ENCODE measurements at places on chromosomes 6 and 20.

DNA sequence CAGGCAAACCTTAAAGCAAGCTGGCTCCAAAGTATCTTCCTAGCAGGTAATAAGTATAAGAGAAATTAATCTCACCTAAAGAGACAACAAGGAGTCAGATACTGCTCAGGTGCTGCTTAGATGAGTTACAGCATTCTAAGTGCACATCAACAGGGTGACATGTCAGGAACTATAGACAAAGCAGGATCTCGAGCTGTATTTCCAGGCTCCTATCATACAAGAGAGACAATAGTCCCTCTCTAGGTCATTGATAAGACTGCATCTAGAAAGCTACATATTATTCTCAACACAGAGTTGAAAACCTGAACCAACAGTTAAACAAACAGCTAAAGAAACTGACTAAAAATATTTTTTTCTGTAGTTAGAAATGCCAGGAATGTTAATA is 3.9 kb downstream of the PTPRK start:
- DNase-seq, result no peak

DNA sequence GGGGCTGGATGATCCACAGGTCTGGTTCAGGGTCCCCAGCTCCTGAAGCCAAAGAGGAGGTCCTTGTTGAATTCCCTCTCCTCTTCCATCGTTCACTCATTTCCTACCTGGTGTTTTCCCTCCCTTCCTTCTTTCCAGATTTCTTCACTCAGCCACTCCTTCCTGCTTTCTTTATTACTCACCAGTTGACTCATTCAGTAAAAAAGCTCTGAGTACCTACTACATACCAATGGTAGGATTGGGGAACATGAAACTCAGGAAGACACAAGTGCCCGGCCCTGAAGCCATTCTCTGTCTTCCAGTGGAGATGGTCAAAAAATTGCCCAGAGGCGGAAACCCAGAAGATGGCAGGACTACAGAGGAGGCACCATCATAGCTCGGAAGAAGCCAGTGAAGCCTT is 11.9 kb upstream of the NSFL1C start:
- DNase-seq, result no peak

GRCh38 chr20:25299806-25300205 is 51.9 kb downstream of the PYGB start:
- DNase-seq, result no peak

DNA sequence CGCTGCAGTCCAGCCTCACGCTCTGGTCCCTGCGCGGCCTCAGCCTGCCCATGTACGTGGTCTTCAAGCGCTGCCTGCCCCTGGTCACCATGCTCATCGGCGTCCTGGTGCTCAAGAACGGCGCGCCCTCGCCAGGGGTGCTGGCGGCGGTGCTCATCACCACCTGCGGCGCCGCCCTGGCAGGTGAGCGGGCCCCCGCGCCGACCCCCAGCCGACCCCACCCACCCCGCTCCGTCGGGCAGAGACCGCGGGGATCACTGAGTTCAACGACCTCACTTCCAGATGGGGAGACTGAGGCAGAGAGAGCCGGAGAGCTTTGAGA is 545 bp downstream of the SLC35D3 start:
- no peak for DNase-seq

DNA sequence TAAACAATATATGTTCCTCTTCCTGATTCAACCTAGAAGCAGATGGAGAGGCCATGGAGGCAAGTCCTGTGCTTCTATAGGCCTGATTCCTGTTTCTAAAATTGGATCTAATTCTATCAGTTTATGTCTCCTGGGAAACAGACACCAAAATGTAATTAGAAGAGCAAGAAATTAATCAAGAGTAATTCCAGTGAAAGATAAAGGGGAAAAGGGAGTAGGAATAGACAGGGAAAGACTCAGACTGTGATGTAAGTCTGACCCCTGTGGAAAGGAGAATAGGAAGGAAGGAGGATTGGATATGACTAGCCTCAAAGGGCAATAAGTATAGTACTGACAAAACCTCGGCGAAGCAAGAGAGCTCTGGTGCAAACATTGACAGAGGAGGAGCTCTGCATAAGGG is 33.9 kb upstream of the FBXO30 start:
- DNase-seq, result no peak

DNA sequence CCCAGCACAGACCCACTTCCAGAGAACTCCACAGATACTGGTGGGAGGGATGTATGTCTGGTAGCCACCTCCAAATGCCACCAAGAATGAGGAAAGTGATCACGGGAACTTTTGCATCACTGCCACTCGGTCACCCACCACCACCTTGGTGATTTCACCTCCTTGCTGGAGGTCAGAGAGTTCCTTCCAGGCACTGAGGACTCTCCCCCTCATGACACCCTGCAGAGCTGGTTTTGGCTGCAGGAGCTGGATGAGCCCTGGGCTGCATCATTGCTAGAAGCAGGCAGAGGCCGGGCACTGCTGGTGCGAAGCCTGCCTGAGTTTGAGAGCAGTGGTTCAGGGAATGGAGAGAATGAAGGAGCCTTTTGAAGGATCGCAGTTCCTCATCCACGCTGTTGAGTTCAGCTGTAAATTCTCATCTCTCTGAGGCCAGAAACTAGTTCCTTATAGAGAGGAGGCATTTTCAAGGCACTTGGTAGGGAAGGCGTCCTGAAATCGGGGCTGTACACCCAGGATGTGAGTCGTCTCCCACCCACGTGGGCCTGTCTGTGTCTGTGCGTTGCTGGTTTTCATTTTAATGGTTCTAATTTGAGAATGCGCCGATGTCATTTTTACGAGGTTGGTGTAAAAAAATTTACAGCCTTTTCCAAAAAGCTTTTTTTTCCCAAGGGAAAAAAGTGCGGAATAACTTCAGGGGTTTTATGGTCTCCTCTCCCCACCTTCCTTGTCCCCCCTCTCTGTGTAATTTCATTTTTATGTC is 25.0 kb downstream of the FOXP4 start:
- DNase-seq, result no peak

DNA sequence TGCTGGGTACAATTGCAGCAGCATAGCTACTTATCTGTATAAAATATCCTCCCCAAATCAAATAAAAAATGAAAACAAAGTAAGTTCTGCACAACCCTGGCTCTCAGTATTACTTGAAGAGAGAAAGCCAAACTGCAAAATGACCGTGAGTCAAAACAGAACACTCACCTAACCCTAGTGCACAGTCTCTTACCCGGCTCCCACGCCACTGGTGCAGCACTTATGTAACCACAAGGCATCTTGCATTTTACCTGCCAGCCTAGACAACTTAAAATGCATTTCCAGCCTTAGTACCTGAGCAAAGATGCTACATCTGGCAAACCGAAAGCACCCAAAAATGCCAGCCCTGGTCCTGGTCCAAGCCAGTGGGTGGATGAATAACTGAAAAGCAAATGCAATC is 12.4 kb upstream of the SIRPB1 start:
- DNase-seq, result no peak

GRCh38 chr6:93731306-93731705 is 311.9 kb upstream of the EPHA7 start:
- no peak for DNase-seq

DNA sequence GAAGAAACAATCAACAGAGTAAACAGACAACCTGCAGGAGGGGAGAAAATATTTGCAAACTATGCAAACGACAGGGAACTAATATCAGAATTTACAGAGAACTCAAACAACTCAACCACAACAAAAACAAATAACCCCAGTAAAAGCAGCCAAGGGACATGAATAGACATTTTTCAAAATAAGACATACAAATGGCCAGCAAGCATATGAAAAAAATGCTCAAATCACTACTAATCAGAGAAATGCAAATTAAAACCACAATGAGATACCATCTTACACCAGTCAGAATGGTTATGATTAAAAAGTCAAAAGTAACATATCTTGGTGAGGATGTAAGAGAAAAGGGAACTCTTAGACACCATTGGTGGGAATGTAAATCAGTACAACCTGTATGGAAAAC is 215.0 kb downstream of the THBS2 start:
- DNase-seq, result no peak

DNA sequence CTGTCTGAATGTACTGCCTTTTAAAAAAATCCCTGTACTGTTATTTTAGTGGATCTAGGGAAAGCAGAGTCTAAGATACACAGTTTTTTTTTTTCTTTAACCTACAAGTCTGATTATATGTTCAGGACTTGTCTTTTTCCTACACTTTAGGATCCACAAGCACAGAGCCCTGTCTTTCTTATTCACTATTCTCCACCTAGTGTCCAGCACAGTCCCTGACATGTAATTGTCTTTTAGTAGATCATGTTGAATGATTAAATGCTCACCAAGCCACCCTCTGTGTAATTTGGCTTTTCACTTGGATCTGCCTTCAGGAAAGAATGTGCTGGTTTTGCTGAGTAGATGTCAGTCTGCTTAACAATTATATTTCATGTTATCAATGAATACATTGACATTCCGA is 35.8 kb upstream of the YWHAB start:
- DNase-seq, result no peak

- DNase-seq, result no peak
These were observed 80.4 kb downstream of the DACT2 start for GRCh38 chr6:168239044-168239773.

DNA sequence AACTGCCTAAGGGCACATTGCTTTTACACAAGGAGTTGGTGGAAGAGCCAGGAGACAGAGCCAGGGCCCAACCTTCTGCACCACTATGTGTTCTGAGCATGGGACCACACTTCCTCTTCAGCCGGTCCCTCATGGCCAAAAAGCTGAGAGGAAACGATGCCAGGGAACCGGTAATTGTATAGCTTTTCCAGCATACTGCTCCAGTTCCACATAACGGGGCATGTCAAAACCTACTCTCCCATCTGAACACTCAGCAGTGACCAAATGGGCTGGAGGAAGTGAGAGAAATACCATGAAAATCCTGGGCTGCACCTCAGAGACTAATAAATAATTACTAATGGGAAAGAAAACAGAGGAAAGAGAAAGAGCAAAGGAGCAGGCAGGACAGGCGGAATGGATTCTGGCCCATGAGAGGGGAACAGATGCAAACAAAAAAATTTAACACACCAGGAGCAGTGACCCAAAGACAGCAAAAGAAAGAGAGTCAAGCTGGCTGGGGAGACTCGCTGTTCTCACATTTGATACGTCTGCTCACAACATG is 52.0 kb upstream of the BMP2 start:
- DNase-seq, result no peak

GRCh38 chr6:82484001-82484400 is 120.4 kb downstream of the TPBG start:
- DNase-seq, result no peak

GRCh38 chr6:3231247-3232016 is 4.0 kb upstream of the TUBB2B start:
- no peak for DNase-seq

DNA sequence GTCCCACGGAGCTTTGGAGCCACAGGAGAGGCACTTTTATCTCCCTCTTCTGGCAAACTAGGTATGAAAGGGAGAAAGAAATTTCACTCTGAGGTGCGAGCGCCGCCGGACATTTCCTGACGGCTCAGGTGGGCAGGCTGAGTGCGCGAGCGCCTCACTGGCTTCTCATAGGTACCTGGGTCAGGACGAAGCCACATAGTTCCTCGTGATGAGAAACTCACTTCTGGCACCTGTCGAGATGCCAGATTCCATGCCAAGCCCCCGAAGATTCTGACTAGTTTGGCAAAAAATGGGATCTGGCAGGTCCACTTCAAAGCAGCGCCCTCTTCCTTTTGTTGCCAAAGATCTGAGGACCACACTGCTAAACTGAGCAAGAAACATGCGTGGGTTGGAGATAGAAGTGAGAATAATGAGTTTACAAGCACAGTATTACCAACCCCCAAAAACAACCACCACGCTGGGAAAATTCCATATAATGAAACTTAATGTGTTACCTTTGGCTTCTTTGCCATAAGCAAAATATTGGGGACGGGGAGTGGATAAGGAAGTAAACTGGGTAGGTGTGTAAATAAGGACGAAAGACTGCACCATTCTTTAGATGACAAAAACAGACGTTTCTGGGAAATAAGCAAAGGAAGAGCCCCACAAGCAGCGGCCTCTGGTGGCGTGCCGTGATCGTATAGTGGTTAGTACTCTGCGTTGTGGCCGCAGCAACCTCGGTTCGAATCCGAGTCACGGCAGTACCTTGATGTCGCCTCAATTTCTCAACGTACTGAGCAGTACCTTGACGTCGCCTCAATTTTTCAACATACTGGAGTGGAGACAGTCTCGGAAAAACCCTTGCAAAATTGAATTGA is 89.8 kb upstream of the PRSS16 start:
- DNase-seq, result peak; percentile 74

- no peak for DNase-seq
These were observed 116.2 kb downstream of the ISM1 start for GRCh38 chr20:13337090-13337784.

DNA sequence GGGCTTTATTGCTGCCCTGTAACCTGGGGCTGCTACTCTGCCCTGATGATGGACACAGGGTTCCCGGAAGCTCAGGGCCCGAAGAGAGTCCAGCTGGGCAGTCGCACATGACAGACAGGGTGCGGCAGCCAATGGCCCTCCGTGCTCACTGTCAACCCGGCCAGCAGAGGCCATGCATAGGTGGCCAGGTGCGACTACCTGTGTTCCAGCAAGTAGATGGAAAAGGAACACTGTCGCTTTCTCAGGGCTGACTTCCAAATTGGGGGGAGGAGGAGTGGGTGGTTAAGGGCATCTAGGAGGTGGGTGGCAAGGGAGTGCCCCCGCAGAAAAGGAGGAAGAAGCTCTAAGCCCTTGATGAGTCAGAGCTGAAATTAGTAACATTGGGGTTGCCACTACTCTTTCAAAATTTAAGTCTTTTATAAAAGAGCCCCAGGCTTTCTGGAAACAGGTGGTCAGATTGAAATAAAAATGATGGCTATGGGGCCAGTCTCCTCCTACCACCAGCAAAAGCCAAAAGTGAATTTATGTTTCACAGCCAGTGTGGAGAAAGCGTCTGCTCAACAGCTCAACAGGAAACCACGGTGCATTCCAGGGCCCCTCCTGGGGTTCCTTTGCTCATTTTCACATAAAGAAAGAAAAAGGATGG is 2.3 kb upstream of the RAMACL start:
- no peak for DNase-seq

DNA sequence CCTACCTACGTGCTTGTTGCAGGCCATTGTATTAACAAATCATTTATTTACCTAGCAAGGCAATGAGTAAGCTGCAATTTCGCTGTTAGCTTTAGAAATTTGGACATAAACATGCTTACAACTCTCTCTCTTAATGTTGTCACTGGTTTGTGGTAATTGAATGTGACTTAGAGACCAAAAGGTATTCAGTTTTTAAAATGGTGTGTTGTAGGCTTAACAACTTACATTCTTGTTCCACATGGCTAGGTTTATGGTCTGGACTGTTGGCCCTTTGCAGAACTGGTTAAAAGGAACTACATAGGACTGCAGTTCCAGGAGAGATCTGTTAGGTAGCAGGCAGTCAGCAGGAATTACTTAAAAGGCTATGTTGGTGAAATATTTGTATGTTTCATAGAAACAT is 10.3 kb upstream of the CTAGE9 start:
- no peak for DNase-seq

GRCh38 chr6:144033816-144034735 is 26.0 kb upstream of the PLAGL1 start:
- DNase-seq, result no peak

Data from activated naive CD4-positive, alpha-beta T cell (primary cell).